ENCODE measurements at places on chromosomes 16 and 17. TPM values are rescaled to one million over a fixed set of nuclear protein-coding genes. Genes with fewer than 3 reads are reported as not detected.

IRX6 gene
- total RNA-seq, result not detected

GNG13 gene
- total RNA-seq, result not detected

C16orf96 gene
- 0.10 TPM for total RNA-seq

P2RX1 gene
- total RNA-seq, result not detected

GRB7 gene
- 51.9 TPM for total RNA-seq
